Ovary (tissue), 10 donors: ENCODE measurements at places on chromosomes 16 and 17. TPM values are rescaled to one million over a fixed set of nuclear protein-coding genes. Genes with fewer than 3 reads are reported as not detected.

ULK2 gene
- total RNA-seq: 18.1 TPM

SLC6A4 gene
- total RNA-seq: not detected

TEDC2 gene
- not detected for total RNA-seq

AMZ2 gene
- total RNA-seq: 57.8 TPM

GAS2L2 gene
- total RNA-seq: 0.62 TPM

IRF8 gene
- total RNA-seq: 7.1 TPM

NTHL1 gene
- 20.4 TPM for total RNA-seq

IL34 gene
- 0.91 TPM for total RNA-seq

MMP15 gene
- total RNA-seq: 5.7 TPM

SGSM2 gene
- total RNA-seq: 39.7 TPM

OR4D1 gene
- total RNA-seq: not detected

MPRIP gene
- 256 TPM for total RNA-seq

- H3K36me3 ChIP-seq: no peaks in the 10 kb centered on the region
- H3K27ac ChIP-seq: no peak overlapping the region
- no peak for DNase-seq
- H3K4me3 ChIP-seq: no peak overlapping the region
Measured at GRCh38 chr16:28899882-28900590, 21.7 kb downstream of the ATP2A1 start.

GRCh38 chr16:7381671-7382070, 49.0 kb downstream of the RBFOX1 start:
- H3K4me3 ChIP-seq: no peak overlapping the region
- no peaks in the 10 kb centered on the region for H3K36me3 ChIP-seq
- H3K27ac ChIP-seq: no peak overlapping the region
- H3K4me1 ChIP-seq: no peaks in the 10 kb centered on the region
- DNase-seq: no peak

GRCh38 chr17:49841548-49841947, 6.3 kb downstream of the TAC4 start:
- no peaks in the 10 kb centered on the region for H3K27me3 ChIP-seq
- H3K36me3 ChIP-seq: no peaks in the 10 kb centered on the region
- no peak overlapping the region for H3K27ac ChIP-seq
- H3K4me3 ChIP-seq: no peak overlapping the region
- no peak for DNase-seq
- peaks cover 13% of the 10 kb centered on the region for H3K4me1 ChIP-seq

DNA sequence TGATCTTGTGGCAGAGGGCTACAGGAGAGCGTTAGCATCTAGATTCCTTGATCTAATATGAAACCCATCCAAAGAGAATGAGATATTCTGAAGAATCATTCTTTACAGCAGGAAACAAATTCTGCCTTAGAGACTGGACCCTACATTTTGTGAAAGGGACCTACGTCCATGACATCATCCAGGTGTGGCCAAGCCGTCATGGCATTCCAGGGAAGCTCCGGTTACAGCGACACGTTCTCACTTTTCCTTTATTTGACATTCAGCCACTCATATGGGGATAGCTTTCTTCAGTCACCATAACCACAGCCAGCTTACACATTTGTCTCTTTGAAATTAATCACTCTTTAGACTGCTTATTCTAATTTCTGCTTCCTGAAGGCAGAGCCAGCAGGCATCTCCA, 408.1 kb downstream of the XYLT1 start:
- no peaks in the 10 kb centered on the region for H3K27me3 ChIP-seq
- H3K4me3 ChIP-seq: no peak overlapping the region
- no peak for DNase-seq
- H3K36me3 ChIP-seq: no peaks in the 10 kb centered on the region
- no peak overlapping the region for H3K27ac ChIP-seq

- H3K27ac ChIP-seq: no peak overlapping the region
- H3K4me3 ChIP-seq: no peak overlapping the region
- peaks cover 2% of the 10 kb centered on the region for H3K4me1 ChIP-seq
- no peak for DNase-seq
Measured at GRCh38 chr17:79517827-79518584, 92.8 kb downstream of the RBFOX3 start.

DNA sequence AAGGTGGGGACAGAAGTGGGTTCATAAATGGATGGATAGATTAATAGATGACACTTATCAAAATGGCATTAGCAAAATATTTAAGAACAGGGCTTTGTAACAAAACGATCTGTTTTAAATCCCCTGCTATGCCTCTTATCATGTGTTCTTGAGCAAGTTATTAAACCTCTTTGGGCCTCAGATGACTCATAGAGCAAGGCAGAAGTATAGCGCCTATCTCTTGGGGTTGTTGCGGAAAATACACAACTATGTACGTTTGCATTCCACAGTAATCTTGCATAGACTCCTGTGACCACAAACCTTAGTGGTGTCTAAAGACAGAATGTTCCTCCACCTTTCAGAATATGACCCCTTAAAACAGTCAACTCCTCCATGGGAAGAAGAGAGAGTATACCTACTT, 116.8 kb downstream of the CDYL2 start:
- no peak overlapping the region for H3K27ac ChIP-seq
- no peaks in the 10 kb centered on the region for H3K27me3 ChIP-seq
- no peaks in the 10 kb centered on the region for H3K36me3 ChIP-seq
- no peak overlapping the region for H3K4me3 ChIP-seq
- no peak for DNase-seq

- peaks cover 3% of the 10 kb centered on the region for H3K4me1 ChIP-seq
- H3K27me3 ChIP-seq: no peaks in the 10 kb centered on the region
- H3K4me3 ChIP-seq: peak overlapping the region; percentile 68
Measured at GRCh38 chr17:63772801-63773271, 561 bp downstream of the CCDC47 start.

DNA sequence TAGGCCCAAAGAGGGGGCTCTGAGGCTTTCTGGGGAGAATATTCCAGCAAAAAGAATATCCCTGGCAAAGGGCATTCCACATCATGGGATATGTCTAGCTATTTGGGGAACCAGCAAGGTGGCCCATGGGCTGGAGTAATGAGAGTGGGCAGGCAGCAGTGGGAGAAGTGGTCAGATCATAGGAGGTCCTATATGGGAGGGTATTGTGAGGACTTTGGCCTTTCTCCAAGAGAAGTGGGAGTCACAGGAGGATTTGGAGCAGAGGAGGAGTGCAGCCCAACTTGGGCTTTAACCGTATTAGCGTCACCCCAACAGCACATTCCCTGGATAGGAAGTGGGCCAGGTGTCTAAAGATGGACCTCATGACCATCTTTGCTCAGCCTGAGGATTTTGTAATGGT, 151.4 kb downstream of the ENGASE start:
- no peak overlapping the region for H3K27ac ChIP-seq
- DNase-seq: no peak
- no peaks in the 10 kb centered on the region for H3K36me3 ChIP-seq
- H3K4me1 ChIP-seq: no peaks in the 10 kb centered on the region

DNA sequence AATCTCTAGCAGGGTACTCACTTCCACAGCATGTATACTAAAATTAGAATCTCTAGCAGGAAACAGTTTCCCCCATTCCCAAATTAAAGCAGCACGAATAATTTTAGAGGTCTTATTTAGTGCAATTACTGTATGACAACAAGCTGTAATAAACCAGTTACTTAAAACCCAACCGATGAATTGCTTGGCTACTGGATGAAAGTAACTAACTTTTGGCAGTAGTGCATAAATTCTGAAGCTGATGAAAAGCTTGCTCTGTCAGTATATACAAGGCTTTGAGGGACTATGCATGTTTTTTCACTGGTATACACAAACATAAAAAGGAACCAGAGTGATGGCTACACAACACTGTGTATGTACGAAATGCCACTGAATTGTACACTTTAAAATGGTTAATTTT, 89.4 kb downstream of the CFDP1 start:
- no peaks in the 10 kb centered on the region for H3K36me3 ChIP-seq
- H3K27me3 ChIP-seq: no peaks in the 10 kb centered on the region
- no peak overlapping the region for H3K27ac ChIP-seq
- no peak for DNase-seq
- peaks cover 8% of the 10 kb centered on the region for H3K4me1 ChIP-seq

DNA sequence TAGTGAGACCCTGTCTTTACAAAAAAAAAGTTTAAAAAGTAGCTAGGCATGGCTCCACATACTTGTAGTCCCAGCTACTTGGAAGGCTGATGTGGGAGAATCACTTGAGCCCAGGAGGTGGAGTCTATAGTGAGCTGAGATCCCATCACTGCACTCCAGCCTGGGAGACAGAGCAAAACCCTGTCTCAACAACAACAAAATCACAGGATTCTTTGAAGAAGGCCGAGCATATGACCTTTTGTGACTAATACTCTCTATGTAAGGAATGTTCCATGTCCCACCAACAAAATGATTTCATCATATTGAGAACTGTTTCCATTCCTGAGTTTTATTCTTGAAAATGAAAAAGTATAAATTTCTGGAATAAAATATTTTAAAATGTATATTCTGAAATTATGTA, 58.9 kb upstream of the EFCAB3 start:
- H3K4me1 ChIP-seq: no peaks in the 10 kb centered on the region
- no peaks in the 10 kb centered on the region for H3K36me3 ChIP-seq
- no peak overlapping the region for H3K27ac ChIP-seq
- H3K27me3 ChIP-seq: no peaks in the 10 kb centered on the region
- H3K4me3 ChIP-seq: no peak overlapping the region

GRCh38 chr16:65634291-65634690, 512.4 kb upstream of the CDH11 start:
- H3K4me3 ChIP-seq: no peak overlapping the region
- no peak overlapping the region for H3K27ac ChIP-seq
- H3K4me1 ChIP-seq: no peaks in the 10 kb centered on the region
- H3K36me3 ChIP-seq: no peaks in the 10 kb centered on the region
- no peak for DNase-seq
- no peaks in the 10 kb centered on the region for H3K27me3 ChIP-seq

DNA sequence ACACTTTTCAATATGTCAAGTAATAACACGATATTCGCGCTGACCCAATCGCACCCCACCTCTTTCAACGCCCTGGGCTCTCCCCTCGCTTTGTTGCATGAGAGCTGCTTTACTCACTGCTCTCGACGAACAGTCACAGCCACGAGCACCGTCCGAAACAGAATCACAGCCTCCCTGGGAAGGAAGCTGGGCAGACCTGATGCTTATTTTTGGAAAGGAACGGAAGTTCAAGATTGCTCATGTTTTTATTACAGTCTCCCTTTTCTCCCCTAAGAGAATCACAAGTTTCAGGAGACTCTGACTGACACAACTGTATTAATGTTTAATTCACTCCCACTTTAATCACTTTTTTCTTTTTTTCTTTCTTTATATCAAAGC, 67.8 kb downstream of the ANKRD11 start:
- no peak for DNase-seq
- peaks cover 26% of the 10 kb centered on the region for H3K4me1 ChIP-seq
- H3K27ac ChIP-seq: no peak overlapping the region
- H3K36me3 ChIP-seq: no peaks in the 10 kb centered on the region
- H3K27me3 ChIP-seq: no peaks in the 10 kb centered on the region

- H3K27me3 ChIP-seq: no peaks in the 10 kb centered on the region
- H3K36me3 ChIP-seq: no peaks in the 10 kb centered on the region
- H3K27ac ChIP-seq: no peak overlapping the region
- H3K4me3 ChIP-seq: no peak overlapping the region
Measured at GRCh38 chr17:36849871-36850348, 87.4 kb upstream of the LHX1 start.

- H3K27ac ChIP-seq: no peak overlapping the region
Measured at GRCh38 chr17:4154201-4154600, 11.2 kb downstream of the CYB5D2 start.

DNA sequence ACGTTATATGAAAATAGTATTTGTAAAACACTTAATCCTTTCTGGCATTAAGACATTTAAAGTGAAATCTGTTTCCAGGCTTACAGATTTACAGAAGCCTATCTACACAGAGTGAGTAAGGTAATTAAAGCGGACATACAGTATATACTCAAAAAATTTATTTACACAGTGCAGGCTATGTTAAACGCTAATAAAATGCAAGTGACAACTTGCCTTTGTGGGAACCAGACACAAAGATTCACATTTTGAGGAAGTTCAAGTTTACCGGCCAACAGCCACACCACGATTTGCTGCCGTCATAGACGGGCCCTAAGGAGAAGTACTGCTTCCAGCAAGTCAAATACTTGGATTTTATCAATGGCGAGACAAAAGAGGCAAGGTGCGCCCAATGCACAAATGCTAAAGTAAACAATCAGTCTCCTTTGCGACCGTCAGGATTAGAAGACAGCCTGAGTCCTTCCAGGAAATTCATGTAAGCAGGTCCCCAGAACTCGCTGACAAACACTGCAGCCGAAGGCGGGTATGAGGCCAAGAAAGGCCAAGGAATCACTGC, 801 bp downstream of the VPS35 start:
- peak overlapping the region; percentile 60 for H3K4me3 ChIP-seq

- no peak for DNase-seq
- no peaks in the 10 kb centered on the region for H3K36me3 ChIP-seq
- no peaks in the 10 kb centered on the region for H3K4me1 ChIP-seq
Measured at GRCh38 chr17:60311936-60312335, 80.0 kb downstream of the USP32 start.

DNA sequence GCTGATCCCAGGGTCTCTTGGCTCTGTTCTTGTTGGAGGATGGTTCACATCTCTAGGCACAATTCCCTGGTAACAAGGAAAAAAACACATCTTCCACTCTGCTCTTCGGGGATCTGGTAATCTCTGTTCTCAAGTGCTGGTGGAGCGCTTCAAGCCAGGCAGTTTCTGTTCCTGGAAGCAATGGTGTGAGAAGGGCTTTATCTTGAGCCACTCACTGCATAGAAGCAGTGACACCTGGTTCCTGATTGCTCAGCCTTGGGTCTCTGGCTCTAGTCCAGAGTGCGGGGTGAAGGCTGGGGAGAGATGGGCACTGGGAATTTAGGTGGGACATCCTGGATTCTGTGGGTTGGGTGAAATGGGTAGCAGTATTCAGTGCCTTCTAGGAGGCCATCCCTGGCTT, 14.1 kb downstream of the AKAP1 start:
- no peaks in the 10 kb centered on the region for H3K27me3 ChIP-seq
- no peak overlapping the region for H3K4me3 ChIP-seq
- no peaks in the 10 kb centered on the region for H3K36me3 ChIP-seq
- no peak overlapping the region for H3K27ac ChIP-seq
- no peak for DNase-seq
- H3K4me1 ChIP-seq: peaks cover 9% of the 10 kb centered on the region

GRCh38 chr17:41813152-41813680, 412 bp downstream of the FKBP10 start:
- H3K27ac ChIP-seq: peak overlapping the region; percentile 46
- no peaks in the 10 kb centered on the region for H3K27me3 ChIP-seq
- no peak for DNase-seq
- no peaks in the 10 kb centered on the region for H3K36me3 ChIP-seq
- peak overlapping the region; percentile 86 for H3K4me3 ChIP-seq
- peaks cover 8% of the 10 kb centered on the region for H3K4me1 ChIP-seq

GRCh38 chr16:1940273-1941161, 2.5 kb downstream of the MSRB1 start:
- H3K27ac ChIP-seq: no peak overlapping the region
- no peaks in the 10 kb centered on the region for H3K27me3 ChIP-seq
- no peaks in the 10 kb centered on the region for H3K36me3 ChIP-seq
- no peak overlapping the region for H3K4me3 ChIP-seq
- H3K4me1 ChIP-seq: peaks cover 4% of the 10 kb centered on the region

GRCh38 chr16:63816276-63816675, 1305.6 kb downstream of the CDH11 start:
- DNase-seq: no peak
- no peak overlapping the region for H3K4me3 ChIP-seq
- no peak overlapping the region for H3K27ac ChIP-seq
- no peaks in the 10 kb centered on the region for H3K27me3 ChIP-seq
